ENCODE measurements at places on chromosomes 7 and 10. TPM values are rescaled to one million over a fixed set of nuclear protein-coding genes. Genes with fewer than 3 reads are reported as not detected.

Gene PRKG1
- not detected for total RNA-seq

Gene PGAM2
- 0.24 TPM for total RNA-seq

Gene SNX8
- total RNA-seq: 28.7 TPM

Gene AGBL3
- total RNA-seq: 3.6 TPM

Gene ZMIZ1
- 15.6 TPM for total RNA-seq

GRCh38 chr7:107962817-107963216, 40.1 kb downstream of the LAMB1 start:
- DNase-seq: no peak

DNA sequence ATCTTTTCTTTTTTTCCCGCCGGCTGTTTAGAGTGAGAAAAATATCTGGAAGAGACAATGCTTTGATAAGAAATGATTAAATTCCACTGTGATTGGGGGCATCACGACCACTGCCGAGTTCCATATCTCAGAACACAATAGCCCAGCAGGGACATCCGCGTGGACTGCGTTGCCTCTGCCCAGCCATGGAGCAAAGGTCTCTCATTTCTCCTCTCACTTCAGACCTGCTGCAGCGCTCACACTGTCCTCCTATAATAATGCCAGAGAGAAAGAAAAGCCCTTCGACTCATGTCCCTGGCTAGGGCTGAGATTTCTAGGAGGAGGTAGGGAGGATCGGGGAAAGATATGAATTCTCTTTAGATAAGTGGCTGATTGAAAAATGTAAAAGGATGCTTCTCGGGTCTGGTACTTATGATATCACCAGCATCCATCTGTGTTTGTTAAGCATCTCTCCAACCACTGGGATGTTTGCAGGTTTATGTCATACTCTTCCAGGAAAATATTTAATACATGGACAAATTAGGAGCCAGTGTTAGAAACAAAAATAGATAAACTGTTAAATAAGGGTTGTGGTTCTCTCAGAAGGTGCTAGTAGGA, 472.9 kb upstream of the AKR1E2 start:
- DNase-seq: no peak

DNA sequence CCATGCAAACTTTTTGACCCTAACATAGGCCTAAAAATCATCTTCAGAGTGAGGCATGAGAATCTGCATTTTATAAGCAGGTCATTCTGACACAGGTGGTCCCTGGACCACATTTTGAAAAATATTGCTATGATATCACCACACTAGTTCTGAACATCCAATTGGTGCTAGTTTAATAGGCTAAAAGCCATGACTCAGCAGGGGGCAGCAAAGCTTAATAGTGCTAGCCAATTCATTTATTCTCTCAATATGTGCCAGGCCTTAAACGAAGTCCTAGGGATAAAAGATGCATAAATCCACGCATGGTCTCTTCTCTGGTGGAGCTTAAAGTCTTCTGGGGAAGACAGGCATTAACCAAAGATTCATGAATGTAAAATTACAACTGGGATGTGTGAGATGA, 10.2 kb upstream of the SLC25A28 start:
- peak; percentile 44 for DNase-seq

DNA sequence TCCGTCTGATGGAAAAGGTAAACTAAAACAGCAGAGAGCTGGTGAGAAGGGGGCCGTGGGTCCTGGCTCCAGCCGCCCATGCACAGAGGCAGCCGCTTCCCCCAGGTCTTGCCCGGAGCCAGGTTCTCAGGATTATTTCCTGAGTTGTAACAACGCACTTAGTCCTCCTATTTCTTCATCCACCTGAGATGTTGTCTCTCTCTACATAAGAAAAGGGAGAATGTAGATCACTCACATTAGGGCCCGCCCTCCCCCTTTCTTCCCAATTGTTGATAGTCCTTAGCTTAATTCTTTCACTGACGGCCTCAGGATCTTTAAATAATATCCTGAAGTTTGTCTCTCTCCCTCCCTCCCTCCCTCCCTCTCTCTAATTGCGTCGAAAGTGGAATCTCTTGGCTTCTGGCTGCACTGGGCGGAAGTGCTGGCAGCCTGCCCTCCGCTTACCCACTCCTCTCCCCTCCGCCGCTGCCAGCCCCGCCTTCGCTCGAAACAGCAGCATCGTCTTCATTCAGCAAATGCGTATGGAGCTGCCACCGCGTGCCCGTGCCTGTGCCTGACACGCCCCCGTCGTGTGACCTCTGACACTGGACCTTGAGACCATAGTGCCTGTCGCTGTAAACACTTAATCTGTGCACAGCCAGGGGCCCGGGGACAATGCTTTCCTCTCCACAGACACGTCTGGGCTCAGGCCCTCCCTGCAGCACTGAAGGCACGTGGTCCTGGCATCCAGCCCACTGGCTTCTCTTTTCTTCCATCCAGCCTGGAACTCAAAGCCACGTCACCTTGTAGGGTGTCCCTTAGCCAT, 174.5 kb upstream of the PPP2R2D start:
- DNase-seq: no peak

DNA sequence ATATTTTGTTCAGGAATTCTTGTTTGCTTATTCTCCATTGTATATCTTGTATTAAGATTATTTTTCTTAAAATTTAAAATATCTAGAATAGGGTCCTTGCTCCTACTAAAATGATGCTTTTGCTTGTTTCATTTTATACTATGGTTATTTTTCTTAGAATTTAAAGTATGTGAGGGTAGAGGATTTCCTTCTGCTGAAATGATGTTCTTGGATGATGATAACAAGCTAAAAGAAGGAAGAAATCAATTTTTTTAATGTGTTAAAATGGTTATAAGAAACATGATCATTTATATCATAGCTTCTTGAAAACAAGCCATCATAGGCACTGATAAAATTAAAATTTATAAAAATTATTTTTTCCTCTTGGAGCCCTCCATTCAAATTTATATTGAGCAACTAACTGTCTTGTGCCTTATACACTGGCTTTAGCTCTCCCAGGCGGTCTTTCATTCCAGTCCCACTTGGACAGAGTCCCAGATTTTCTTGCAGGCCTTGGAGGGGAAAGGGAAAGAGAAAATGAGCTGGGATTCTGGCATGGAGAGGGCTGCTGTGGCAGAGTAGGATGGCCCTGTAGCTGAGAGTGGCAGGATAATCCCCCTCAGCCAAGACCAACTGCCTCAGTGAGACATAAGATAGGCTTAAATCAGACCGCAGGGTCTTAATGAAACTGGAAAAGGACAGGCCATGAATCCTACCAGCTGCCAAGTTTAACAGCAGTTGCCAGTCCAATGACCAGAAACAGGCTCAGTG, 60.2 kb downstream of the DNAJB9 start:
- no peak for DNase-seq

- DNase-seq: no peak
Observed at GRCh38 chr7:82056282-82056681, 286.4 kb upstream of the HGF start.

DNA sequence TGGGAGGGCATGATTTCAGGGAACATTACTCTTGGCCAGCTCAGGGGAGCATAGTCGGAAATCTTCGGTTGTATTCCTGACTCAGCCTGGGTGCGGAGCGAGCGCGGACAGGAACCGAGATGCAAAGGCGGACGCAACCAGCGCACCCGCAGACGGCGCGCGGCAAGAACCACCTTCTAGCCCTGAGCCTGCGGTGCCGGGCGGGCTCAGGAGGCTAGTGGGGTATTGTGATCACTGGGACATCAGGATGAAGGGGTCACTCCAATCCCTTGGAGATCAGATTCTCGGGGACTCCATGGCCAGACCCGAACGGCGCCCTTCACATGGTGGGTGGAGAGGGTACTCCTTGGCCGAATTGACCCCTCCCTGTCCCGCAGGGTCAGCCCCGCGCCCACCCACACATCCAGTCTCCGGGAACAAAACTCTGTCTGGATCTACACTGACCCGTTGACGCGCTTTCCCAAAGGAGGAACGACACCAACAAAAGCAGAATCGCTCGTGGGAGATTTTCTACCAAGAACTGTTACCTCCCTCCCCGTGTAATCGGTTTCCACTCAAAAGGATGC, 730.5 kb downstream of the ZWINT start:
- DNase-seq: no peak

GRCh38 chr7:2567679-2568278, 9.0 kb downstream of the IQCE start:
- no peak for DNase-seq
